T47D (cell line): ENCODE measurements at places on chromosomes 1 and 21.

DNA sequence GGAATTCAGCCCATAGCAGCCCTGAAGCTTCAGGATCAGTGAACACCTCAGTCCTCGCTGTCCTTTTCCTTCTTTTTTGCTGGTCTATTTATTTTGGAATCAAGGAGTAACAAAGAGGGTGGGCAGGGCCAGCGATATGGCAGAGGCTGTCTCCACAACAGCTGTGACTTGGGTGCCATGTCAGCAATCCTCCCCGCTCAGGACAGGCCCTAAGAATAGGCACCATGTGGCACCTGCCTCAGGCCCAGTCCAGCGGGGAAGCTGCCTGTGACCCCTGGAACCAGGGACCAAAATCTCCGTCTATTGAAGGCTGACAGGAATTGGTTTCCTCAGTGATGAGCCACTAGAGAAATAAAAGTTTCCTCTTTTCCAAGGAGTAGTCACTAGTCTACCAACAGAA, 58.6 kb upstream of the TNR start:
- no peak for DNase-seq

DNA sequence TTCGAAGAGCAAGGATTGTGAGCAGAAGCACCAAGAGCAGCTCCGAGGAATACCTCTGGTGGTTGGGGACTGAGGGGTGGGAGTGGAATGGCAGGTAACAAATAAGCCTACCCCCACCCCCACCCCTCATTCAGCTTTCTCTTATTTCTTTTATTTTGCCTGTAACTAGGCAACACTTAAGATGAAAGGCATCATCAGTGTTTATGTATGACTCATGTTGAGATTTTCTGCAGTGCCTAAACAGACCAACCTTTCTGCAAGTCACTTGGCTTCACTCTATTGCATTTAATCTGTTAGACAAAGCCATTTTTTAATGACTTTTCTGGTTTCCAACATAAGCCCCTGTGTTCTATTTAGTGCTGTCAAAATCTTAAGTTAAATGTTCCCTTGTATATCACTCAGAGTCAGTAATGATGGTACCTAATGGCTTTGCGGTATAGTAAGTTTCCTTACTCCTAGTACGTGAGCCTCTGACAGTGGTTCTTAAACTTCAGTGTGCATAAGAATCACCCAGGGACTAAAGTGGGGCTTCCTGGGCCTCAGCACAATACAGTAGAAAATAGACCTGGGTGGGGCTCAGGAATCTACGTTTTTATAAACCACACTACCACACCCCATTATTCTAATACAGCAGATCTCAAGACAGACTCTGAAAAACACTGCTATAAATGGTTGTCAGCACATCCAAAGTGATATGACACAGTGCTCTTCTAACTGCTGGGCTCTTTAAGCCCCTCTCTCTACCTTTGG, 19.9 kb downstream of the CASQ2 start:
- no peak for DNase-seq

GRCh38 chr1:225464851-225465792, 37.3 kb upstream of the LBR start:
- DNase-seq, result no peak

- DNase-seq, result no peak
Measured at GRCh38 chr1:28173980-28174297, 2.6 kb downstream of the PTAFR start.

DNA sequence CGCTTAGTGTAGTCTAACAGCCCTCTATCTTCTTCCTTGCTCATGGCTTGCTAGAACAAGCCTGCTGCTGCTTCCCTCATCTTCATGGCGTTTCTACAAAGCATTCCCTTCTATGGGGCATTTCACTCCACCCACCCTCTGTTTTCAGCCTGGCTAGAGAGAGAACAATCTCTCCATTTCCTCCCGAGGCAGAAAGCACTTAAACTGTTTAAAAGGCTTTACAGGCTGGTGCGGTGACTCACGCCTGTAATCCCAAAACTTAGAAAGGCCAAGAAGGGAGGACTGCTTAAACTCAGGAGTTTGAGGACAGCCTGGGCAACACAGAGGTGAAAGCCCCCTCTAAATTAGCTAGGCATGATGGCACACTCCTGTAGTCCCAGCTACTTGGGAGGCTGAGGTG, 17.8 kb downstream of the ORC1 start:
- no peak for DNase-seq

- no peak for DNase-seq
Measured at GRCh38 chr1:55974714-55975441, 604.5 kb downstream of the PLPP3 start.

GRCh38 chr21:26588446-26588845, 15.4 kb upstream of the CYYR1 start:
- no peak for DNase-seq

GRCh38 chr1:1356796-1357401, 1.5 kb downstream of the MXRA8 start:
- no peak for DNase-seq

- DNase-seq, result no peak
Measured at GRCh38 chr1:195664628-195665027, 943.6 kb downstream of the KCNT2 start.

DNA sequence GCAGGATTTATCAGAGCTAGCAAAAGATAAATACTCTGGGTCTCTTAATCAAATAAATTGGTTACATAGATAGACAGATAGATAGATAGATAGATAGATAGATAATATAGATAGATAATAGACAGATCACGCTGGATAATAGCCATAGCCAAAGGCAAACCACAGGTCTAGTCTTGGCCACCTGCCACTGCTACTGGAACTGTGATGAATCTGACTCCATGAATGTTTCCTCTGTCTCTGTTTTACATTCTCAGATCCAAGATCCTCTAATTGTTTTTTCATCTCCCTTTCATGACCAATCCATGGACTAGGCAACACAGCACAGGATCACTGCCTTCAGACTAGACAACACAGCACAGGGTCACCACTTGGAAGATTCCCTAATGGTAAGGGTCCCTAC, 444.7 kb upstream of the NFIA start:
- DNase-seq, result no peak

GRCh38 chr1:174366946-174367345, 80.8 kb upstream of the GPR52 start:
- no peak for DNase-seq

- DNase-seq, result no peak
Measured at GRCh38 chr21:24200052-24200451, 1407.2 kb downstream of the MRPL39 start.

DNA sequence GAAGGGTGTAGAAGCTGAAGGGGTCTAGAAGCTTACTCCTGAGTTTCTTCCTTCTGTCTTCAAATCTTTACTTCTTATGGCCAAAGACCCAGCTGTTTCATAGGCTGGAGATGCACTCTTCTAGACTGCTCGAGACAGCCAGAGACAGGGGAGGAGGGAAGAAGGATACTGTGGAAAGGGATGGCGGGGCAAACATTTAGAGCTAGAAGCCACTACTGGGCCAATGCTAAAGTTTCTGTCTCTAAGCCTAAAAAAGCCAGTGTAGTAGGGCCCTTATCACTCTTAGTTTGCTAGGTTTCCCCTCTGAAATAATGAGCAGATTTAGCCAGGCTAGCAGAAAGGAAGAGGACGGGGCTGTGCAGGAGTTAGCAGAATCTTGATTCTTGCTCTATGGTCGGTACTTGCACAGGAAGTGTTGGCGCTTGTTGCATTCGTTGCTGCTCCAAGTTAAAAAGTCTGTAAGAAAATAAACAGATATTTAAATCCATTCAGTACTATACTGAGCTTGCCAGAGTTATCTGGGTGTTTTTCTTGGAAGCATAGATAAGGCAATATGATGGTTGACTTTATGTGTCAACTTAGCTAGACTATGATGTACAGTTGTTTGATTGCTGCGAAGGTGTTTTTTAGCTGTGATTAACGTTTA, 16.9 kb downstream of the REG4 start:
- no peak for DNase-seq

GRCh38 chr21:33480481-33481103, 818 bp upstream of the TMEM50B start:
- no peak for DNase-seq

DNA sequence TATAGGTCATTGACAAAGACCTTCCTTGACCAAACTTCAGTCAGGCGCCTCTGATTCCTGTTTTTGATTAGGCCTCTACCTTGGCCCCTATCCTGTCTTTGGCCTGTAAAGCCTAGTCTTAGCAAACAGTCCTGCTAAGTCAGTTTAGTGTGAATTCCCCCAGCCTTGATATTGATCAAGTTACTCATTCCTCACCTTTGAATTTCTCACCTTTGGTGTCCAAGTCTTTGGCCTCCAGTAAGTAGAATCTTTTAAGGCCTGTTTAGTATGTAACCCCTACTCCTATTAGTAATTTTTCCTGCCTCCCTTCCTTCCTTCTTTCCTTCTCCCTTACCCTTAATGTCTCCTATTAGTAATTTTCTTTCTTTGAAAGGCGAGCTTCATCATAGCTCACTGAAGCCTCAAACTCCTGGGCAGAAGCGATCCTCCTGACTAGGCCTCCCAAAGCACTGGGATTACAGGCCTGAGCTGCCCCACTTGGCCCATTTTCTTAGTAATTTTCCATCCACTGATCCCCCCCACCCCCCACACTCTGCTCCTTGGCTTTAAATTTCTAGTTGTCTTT, 13.0 kb upstream of the ZNF692 start:
- DNase-seq, result no peak

- DNase-seq, result no peak
Measured at GRCh38 chr1:46941135-46941694, at the start of gene CYP4A11. CYP4A11 (minus strand) TSS chr1:46941476; CDS start chr1:46941433, 43 bp downstream.

DNA sequence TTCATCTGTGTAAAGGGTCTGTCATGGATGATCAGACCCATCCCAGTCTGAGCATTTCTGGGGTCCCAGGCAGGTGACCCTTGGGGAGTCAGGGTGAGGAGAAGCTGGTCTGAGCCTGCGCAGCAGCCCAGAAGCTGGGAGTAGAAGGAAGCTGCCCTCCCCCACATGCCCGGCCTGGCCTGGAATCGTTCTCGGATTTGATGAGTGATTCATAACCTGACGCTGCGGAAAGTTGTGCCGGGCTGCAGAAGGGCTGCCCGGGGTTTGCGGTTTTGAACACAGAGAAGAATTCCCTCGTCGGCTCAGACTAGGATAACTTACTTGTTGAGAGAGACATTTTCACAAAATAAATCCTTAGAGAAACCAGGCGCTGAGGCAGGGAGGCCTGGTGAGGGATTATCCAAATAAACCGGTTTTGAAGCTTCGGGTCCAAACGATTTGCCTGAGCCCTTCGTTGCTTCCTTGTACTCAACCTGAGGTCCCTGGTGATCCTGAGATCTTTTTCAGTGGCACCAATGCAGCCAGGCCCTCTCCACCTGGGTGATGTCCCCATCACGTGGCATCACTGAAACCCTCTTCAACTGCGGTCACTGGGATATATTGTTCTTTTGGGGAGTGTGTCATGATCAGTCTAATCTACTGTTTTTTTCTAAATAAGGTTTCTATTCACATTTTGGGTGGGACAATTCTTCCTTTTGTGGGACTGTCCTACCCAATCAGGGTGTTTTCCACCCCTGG, 29.2 kb downstream of the EPHB2 start:
- no peak for DNase-seq

- DNase-seq, result no peak
Measured at GRCh38 chr1:160129046-160129445, 13.5 kb downstream of the ATP1A2 start.

GRCh38 chr1:25074351-25075227, 144.5 kb upstream of the RUNX3 start:
- DNase-seq, result no peak

DNA sequence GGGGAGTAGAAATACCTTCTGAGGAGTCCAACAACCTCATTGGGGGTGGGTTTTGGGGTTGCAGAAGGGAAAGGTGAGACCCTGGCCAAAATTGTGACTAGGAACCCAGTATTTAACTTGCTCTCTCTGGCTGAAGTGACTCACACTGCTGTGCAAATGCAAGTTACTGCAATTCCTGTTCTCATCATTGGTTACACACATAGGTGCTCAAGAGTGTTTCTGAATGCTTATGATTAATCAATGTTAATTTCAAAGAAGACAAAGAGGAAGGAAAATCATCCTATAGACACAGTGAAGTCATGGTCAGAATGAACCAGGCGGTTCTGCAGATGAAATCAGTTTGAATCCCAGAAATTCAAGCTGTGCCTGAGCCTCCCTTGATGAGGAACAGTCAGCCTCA, 3.1 kb downstream of the ASCL5 start:
- DNase-seq, result no peak
